ENCODE measurements at places on chromosomes 16 and 17.

DNA sequence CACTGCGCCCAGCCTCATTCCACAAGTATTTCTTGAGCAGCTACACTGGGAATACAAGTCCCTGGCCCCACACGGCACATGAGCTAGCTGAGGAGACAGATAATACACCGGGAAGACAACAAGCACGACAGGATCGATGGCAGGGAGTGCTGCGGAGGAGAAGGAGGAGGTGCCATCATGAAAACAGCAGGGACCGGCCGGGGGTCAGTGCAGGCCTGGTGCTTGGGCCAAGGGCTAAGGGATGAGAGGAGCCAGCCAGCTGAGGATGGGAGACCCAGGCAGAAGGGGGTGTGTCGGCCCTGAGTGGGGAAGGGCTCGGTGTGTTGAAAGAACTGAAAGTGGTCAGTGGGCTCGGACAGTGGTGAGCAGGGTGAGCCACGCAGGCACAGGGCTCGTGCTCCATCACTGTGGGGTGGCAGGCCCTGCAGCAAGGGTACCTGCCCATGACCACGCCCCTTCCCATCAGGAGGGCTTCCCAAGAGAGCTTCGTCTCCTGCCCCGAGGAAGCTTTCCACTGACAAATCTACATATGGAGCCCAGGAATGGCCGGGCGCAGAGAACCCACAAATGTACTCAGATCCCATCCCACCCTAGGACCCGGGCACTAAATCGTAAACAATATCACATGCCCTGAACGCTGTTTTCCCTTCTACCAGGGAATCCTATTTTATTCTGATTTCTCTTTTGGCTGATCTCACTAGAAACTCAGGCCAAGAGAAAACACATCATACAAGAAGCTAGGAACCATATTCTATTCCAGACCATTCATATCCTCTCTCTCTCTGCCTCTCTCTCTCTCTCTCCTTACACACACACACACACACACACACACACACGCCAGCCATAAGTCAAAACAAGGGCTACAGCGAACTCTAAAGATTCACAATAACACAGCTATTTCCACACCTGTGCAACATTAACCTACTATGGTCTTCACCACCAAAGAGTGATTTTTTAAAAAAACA lies 50.7 kb upstream of the TNRC6C start:
- DNase-seq, result no peak

DNA sequence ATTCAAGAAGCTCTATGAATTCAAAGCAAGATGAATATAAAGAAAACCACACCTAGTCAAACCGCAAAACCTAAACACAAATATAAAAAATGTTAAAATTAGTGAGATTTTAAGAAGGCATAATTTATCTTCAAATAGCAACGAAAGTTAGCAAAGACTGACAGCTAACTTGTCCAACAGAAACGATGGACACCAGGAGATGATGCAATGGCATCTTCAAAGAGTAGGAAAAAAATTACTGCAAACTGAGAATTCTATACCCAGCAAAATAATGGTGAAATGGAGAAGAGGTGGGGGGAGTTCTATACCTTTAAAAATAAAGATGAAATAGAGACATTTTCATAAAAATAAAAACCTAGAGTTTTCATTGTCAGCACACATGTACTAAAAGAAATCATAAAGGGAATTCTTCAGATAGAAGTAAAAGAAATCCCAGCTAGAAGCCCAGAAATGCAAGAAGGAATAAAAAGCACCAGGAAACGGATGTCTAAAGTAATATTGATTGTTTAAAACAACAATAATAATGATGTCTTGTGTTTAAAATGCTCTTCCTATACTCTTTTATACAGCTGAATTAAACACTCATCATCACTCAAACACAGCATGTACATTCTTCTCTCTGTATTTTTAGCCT lies 24.6 kb upstream of the TANC2 start:
- DNase-seq, result no peak

DNA sequence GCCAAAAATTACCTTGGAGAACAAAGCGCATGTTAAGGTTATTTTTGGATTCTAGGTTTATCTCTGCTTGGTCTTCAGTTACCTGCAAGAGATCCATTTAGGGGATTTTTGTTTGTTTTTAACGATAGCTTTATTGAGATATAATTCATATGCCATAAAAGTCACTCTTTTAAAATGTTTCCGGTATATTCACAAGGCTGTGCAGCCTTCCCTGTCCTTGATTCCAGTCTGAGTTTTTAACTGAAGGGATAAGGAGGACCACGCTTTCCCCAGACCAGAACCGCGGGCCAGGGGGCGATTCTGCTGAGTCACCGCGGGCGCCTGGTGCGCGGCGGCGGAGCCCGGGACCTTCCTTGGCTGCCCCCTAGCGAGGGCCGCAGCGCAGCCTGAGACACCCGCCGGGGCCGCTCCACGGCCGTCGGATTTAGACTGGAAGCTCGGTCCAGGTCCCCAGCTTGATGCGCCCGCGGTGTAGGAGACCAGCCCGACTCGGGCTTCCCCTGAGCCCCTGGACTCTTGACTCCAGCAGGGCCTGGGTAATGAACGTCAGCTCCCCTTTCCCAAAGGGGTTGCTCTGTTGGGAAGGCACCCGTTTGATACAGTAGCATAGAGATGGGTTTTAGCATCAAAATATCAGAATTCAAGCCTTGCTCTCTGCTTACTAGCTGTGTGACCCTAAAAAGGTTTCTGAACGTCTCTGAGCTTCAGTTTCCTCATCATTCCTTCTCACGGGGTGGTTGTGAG lies 50.0 kb upstream of the STH start:
- peak; percentile 44 for DNase-seq

DNA sequence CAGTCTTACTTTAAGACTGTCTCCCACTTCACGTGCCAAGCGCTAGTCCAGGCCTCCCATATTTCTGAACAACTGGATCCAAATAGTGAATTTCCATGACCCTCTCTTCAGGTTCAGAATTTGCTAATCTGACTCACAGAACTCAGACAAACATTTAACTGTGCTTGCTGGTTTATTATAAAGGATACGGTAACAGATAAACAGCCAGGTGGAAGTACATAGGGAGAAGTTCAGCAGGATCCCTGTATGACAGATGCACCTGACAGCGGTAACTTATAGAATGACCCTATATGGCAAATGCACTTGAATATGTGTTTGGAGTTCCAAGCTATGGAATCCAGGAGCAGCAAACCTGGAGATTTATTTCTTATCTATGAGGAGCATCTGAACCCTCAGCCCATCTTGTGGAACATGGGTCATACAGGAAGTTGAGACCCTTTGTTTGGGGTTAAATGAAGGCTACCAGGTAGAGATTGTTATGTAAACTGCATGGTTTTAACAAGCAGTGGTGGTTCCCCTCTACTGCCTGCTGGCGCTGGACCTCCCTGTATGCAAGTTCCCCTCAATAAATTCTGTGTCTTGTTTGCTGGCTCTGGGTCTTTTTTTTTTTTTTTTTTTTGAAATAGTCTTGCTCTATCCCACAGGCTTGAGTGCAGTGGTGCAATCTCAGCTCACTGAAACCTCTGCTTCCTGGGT lies 622.6 kb downstream of the KCNJ2 start:
- DNase-seq, result no peak

DNA sequence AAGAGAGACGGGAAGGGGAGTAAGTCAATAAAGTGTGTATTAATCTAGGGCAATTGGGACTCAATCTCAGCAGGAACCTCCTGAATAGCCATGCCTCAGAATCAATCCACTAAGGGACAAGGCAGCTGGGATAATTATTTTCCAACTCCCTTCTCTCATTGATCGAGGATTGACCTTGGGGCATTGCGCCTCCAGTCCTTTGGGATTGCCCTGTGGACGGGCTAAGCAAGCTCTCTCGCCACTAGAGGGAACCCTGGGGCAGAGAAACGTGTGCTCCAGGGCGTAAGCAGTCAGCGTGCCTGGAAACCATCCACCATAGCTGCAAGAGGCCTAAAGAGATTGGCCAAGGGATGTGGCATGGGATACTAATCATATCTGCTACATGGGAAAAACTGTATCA lies 53.9 kb upstream of the ERCC4 start:
- DNase-seq, result peak; percentile 16

GRCh38 chr17:47220531-47220999 lies 11.4 kb downstream of the MYL4 start:
- DNase-seq, result no peak

DNA sequence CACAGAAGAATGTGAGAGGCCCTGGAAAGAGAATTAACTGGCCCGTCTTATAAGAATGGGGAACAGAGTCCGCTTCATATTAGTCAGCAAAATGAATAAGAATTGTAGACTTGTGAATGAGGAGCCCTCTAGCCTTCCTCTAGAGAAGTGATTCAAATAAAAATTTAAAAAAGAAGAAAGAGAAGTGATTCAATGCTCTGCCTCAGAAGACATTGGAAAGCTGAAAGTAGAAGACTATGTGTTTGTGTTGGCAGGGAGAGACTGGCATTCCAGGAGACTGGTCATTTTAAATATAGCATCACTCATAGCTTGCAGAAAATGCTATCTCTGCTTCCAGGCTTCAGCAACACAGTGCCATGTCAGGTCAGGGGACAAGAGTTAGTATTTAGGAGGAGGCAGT lies 190.6 kb upstream of the HS3ST3A1 start:
- DNase-seq, result no peak

DNA sequence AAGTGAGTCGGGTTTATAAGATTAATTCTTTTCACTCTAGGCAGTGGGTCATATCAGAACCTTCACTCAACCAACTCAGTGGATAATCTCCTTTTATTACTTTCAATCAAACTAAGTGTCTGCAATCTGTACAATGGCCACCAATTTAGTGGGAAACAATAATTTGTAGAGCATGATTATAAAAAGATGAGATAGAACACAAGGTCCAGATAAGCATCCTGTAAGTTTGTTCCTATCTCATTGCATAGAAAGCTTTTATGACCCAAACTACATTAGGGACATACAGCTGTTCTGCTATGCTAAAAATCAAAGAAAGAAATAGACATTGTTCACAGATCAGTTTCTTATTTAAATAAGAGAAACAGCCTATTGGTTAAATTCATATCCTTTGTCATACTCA lies 341.4 kb upstream of the PSMD7 start:
- DNase-seq, result no peak

DNA sequence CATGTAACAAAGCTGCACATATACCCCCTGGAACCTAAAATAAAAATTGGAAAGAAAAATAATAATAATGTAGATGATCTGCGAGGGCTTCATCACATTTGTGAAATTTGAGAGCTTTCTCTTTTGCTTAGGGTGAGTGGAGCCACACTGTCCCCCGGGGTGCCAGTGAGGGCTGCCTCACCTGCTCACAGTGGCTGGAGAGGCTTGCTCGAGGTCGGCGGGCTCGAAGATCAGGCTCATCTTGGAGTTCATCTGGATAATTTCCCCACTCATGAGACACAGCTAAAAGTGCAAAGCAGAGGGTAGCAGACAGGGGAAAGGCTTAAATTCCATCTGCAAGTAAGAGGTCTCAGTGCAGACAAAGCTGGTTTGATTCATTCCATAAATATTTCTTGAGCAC lies 123.8 kb downstream of the DNAH3 start:
- DNase-seq, result no peak

- no peak for DNase-seq
Observed at GRCh38 chr17:39735882-39736281, 1.9 kb upstream of the GRB7 start.

DNA sequence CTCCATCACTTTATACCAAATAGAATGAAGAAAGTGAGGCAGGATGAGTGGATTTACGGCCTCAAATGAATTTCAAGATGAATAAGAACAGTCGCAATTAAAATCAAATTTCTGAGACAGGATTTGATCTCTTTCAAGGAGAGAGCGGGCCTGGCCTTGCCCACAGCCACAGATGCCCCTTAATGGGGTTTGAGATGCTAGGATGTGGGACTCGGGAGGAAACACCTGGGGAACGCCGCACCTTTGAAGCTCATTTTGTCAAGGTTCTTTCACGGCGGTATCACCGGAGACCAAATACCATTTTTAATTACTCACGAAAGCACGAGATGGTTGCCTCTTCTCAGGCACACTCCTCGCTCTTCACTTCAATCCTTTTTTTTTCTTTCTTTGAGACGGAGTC lies 178.1 kb upstream of the SDK2 start:
- no peak for DNase-seq

Data from NCI-H2029 (cell line).